NCI-H1092 (cell line): ENCODE measurements at places on chromosomes 2 and 18.

DNA sequence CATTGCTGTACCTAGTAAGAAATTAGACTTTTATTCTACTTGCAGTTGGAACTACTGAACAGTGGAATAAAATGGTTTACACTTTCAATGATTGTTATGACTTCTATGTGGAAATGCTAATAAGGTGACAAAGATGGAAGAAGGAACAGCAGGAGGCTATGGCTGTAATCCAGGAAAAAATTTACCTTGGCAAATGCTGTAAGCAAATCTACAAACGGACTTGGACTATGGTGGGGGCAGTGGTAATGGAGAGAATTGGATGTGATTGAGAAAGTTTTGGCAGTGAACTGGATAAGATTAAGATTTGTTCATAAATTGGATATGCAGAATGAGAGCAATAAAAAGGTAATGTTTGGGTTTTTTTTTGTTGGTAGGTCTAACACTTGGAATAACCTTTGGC is 111.0 kb upstream of the ERBB4 start:
- DNase-seq = no peak

- peak; percentile 23 for DNase-seq
Measured at GRCh38 chr2:26685989-26686839, 6.3 kb upstream of the KCNK3 start.

GRCh38 chr2:73284296-73285158 is at the start of gene FBXO41:
TSS of gene FBXO41 (minus strand) at chr2:73284478. CDS start at chr2:73269630, 14,848 bp downstream.
- no peak for DNase-seq

DNA sequence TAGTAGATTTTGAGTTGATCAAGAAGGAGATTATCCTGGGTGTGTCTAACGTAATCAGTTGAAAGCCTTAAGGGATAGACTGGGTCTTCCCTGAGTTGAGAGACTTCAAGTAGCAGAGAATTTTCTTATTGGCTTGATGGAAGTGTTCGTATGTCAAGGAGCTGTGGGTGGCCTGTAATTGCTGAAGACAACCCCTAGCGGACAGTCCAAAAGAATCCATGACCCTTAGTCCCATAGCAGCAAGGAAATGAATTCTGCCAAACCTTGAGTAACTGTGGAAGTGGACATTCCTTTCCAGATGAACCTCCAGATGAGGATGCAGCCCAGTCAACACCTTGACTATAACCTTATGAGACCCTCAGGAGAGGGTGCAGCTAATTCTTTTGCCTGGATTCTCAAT is 786.3 kb downstream of the SOCS6 start:
- no peak for DNase-seq

DNA sequence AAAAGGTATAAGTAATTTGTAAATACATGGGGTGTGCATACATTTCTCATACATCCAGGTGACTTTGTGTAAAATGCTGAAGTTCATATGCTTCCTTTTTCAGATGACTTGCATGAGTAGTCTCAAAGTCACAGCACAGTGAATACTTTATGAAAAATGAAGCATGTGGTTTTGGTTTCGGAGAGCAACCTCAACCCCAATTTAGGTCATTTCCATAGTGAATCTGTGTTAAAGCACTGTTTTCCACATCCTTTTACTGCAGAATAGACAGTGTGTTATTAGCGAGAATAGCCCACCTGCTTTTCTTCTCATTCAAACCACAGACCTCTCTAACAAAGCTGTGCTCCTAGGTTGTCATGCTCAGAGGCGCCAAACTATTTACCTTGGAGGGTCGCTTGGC is 204.4 kb upstream of the RASGRP3 start:
- no peak for DNase-seq

- DNase-seq = peak; percentile 70
Measured at GRCh38 chr2:127386764-127387654, 766 bp downstream of the MAP3K2 start.

GRCh38 chr18:31252522-31252921 is 65.4 kb upstream of the DSG1 start:
- no peak for DNase-seq

DNA sequence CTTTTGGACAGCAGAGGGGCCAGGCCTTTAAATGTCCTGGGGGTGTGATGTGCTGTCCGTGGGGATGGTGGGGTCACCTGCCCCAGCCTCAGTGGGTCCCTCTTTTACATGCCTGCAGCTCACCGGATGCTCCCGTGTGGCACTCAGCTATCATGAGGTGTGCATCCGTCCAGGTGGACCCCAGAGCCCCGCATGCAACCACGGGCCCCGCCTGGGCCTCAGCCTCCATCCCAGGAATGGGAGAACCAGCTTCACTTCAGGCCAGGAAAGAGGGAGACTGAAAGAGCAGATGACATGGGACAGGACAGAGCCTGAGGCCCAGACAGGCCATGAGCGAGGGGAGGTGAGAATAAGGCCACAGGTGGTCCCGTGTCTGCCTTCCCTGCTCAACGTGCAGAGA is 37.5 kb downstream of the RAMP1 start:
- DNase-seq = no peak

GRCh38 chr2:106122157-106122556 is 71.9 kb downstream of the UXS1 start:
- DNase-seq = no peak

DNA sequence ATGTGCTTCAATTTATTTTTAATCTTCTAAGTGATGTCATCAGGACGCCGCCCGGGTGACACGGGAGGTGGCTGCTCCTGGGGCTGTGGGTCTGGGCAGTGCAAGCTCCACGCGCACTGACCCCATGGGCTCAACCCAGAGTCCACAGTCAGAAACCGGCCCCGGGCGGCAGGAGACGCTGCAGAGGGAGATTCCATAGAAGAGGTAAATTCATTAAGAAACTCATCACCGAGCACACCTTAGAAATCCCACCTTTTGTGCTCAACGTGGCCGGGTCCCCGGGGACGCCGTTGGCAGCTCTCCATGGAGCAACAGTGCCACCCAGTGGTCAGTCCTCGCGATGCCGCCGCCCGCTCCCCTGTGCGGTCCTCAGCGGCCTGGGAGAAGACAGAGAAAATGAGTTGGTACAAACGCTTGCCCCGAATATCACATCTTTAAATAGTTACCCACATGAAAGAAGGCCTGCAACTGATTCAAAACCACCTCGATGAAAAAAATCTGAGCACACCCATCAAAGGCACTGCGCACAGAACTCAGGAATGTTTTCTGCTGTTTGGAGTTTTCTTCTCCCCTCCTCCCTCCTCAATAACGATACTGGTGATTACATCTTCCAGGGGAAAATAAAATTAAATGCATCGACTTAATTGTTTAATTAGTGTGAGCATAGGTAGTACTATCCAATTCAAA is 92.6 kb downstream of the CMPK2 start:
- DNase-seq = no peak

- DNase-seq = no peak
Measured at GRCh38 chr18:63421514-63421913, 762 bp downstream of the VPS4B start.

GRCh38 chr2:196758474-196759377 is 40.8 kb downstream of the GTF3C3 start:
- no peak for DNase-seq

GRCh38 chr18:33914399-33914798 is 310.3 kb downstream of the NOL4 start:
- DNase-seq = no peak

DNA sequence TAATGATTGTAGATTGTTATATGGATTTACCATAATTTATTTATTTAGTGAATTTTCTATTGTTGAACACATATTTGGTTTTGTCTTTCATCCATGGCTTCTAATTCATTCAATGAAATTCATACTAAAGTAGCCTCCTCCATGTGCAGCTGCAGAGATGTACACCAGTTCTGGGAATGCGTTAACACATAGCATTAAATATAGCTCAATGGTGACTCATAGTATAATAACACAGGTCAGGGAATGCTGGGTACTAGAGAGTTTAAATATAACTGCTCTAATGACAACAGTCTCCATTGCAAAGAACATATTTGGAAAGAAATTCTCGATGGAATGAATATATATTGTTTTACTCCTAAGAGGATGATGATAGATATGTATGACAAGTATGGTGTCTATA is 1190.2 kb upstream of the NRXN1 start:
- no peak for DNase-seq

GRCh38 chr2:119436993-119437772 is 5.5 kb downstream of the TMEM37 start:
- no peak for DNase-seq

DNA sequence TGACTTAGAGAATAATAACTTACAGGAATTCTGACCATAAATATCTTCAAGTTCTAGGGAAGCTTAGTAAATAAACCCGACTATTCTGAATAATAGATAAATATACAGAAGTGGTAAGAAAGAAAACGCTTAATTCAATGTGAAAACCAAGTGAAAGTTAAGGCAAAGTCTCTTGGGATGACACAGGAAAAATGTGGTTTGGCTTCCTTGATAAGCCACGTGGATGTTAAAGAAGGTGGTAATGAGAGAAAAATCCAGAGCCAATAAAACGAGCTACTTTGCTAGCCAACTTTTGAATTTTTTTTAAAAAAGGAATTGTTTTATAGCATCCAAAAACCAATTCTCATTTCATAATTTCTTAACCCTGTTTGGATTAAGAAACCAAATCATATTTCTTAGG is 166.2 kb upstream of the VRK2 start:
- DNase-seq = no peak

GRCh38 chr18:14025306-14025940 is 106.8 kb downstream of the ZNF519 start:
- DNase-seq = no peak

GRCh38 chr2:174327021-174327840 is 7.5 kb upstream of the SP9 start:
- no peak for DNase-seq

DNA sequence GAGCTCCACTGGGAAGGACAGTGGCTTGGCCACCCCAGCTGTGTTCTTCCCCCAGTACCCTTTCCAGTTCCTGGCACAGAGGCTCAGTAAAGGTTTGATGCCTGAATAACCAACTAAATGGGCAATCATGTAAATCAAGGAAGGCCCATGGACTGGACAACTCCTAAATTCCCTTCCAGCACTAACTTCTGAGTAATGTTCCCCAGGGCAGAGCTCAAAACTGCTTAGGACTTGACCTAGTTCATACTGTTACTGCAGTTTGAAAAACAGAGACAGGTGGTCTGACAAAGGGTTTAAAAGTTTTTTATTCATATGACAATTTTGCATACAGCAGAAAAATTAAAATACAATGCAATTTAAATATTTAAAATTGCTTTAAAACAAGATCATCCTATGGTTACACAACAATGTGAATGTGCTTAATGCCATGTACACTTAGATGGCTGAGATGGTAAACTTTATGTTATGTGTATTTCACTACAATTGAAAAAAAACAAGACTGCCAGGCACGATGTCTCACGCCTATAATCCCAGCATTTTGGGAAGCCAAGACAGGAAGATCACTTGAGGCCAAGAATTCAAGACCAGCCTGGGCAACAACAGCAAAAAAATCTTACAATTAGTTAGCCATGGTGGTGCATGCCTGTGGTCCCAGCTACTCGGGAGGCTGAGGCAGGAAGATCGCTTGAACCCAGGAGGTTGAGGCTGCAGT is 26.2 kb downstream of the PCBP1 start:
- DNase-seq = no peak

GRCh38 chr18:1575084-1575483 is 670.4 kb downstream of the ADCYAP1 start:
- DNase-seq = no peak

DNA sequence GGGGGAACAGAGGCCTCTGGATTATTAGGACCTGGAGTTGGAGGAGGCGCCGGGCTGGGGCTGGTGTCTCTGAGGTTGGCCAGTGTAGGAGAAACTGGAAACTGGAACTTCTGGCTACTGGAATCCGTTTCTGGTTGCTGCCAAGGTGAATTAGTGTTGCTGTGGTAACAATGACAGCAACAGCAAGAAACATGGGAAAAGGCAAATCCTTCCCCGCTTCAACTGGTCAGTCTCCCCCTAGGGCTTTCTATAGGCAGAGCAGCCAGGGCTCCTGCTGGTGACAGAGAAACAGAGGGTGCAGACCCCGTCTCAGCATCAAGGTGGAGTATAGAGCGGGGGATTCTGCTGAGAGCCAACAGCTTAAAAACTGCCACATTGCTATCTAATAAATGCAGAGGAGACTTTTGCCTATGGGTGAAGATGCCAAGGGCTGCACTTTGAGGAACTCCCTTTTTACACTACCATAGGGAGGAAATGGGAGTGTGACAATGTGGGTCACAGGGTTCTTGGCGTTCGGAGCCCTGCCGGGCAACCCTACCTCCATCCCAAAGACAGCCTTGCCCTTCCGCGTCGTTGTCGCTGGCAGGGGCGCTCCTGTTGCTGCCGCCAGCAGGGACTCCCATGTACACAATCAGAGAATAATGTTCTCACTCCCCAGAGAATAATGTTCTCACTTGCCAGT is 81.4 kb upstream of the CABLES1 start:
- DNase-seq = peak; percentile 6

GRCh38 chr18:15165048-15165447 is 417.1 kb downstream of the ANKRD30B start:
- no peak for DNase-seq

DNA sequence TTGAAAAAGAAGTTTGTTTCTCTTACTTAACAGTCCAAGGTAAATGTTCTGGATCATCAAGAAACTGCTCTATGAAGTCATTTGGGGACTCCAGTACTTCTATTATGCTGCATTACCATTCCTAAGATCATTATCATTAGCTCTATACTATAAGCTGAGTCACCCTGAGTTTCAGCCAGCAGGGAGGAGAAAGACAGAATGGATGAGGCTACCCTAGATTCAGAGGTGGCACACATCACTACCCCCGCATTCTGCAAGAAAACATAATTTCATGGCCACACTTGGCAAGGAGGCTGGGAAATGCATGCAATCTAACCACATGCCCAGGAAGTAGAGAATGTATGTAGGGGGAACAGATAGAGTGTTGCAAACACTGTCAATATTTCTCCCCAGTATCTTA is 16.6 kb upstream of the LNPK start:
- DNase-seq = no peak

DNA sequence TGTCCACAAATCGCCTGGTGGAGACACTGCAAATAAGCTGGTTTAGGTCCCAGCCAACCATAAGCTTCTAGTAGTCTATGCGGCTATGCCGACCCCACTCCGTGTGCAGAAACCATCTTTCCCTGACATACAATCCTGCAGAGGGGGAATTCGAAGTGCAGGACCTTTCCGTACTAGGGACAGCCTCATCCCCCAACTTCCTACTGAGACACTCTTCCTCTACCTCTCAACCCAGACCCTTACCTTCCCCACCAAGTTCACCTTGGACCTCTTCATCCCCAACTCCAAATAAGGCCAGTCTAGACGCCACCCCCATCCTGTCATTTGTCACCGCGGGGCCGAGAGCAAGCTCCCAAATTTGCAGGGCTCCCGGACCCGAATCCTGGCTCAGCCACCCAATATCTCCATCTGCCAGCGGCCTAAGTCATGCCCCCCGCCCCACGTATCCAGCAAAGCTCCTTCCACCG is 496 bp downstream of the SUCLG1 start:
- DNase-seq = no peak

GRCh38 chr2:146597291-146597690 is 1247.5 kb upstream of the ACVR2A start:
- no peak for DNase-seq

GRCh38 chr2:46320141-46320567 is 22.9 kb downstream of the EPAS1 start:
- no peak for DNase-seq
